ENCODE measurements at places on chromosomes 5 and 9.

GRCh38 chr5:32680183-32680582 lies 30.9 kb upstream of the NPR3 start:
- no peak for DNase-seq

DNA sequence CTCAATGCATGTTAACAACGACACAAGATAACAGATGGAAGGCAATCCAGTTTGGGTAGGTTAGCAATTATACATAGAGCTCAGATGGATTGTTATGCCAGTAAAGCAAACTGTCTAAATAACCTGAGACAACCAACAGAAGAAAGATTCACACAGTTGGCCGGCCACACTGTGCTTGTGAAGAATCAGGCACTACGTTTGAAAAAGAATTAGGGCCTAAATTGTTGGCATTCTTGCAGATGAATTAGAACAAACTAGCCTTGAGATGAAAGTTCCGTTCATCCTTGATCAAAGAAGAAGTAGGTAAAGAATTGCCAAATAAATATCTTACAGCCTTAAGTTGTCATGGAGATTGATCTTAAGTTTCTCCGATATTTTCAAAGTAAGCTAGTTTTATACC lies 210.6 kb downstream of the CDH18 start:
- no peak for DNase-seq

DNA sequence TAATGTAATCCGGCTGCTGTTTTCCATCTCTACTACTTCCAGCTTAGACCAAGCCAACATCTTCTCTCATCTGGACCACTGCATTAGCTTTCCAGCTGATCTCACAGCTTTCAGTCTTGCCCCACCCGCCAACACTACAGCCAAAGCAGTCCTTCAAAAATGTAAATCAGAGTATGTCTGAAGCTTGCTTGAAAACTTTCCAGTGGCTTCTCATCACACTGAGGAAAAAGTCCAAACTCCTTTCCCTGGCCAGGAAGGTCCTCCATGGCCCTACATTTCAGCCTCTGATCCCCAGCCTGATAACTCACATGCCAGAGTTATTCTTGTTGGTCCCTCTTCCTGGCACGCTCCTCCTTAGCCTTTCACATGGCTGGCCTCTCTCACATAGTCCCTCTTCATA lies 38.5 kb downstream of the TTC1 start:
- no peak for DNase-seq

DNA sequence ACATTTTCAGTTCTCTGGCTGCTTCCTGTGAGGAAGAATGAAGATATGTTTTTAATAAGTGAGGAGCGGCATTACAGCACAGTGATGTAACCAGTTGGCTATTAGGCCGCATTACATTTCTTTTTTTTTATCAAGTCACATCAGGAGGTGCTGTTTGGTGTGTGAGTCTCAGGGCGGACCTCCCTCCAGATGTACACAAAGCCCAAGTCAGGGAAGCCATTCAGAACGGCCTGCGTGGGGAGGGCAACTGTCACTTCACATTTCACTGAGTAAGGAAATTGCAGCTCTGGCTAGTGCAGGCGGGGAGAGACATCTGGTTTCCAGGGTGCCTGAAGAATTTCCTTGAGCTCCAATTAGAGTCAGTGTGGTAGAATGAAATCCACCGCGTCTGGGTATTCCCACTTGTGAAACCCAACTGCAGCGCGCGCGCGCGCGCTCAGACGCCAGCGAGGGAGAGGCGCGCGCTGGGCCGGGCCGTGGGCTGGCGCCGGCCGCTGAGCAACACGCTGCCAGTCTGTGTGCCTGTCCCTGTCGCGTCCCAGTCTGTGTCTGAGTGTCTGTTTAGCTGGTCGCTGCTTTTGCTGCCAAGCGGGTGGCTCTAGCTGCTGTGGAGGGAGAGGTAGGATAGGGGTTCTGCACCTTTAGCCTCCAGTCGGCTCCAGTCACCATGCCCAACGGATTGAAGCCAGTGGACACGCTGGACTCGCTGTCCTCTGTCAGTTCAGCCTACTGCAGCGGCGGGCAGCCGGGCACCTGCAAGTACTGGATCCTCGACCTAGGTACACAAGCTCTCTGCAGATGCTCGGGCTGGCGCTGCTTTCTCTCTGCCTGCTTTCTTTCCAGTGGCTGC lies 140.8 kb upstream of the OTULINL start:
- DNase-seq: no peak

GRCh38 chr5:119393746-119394145 lies 37.9 kb downstream of the TNFAIP8 start:
- DNase-seq: no peak

DNA sequence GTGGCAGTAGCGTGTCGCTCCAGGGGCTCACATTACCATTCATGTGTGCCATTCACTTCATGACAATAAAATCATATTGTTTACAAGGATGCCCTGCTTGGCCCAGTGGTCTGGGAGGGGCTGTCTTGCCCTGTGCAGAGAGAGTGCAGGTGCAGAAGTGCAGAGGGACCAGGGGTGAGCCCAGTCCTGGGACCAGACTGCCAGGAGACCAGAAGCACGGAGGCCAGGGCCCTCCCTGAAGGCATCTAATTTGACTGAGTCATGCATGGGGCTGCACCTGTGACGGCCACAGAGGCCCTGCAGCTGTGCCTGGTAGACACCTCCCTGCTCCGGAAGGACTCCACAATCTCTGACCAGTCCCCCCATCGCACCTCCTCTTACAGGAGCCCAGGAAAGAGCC lies 164.4 kb upstream of the FOXD4L5 start:
- no peak for DNase-seq

DNA sequence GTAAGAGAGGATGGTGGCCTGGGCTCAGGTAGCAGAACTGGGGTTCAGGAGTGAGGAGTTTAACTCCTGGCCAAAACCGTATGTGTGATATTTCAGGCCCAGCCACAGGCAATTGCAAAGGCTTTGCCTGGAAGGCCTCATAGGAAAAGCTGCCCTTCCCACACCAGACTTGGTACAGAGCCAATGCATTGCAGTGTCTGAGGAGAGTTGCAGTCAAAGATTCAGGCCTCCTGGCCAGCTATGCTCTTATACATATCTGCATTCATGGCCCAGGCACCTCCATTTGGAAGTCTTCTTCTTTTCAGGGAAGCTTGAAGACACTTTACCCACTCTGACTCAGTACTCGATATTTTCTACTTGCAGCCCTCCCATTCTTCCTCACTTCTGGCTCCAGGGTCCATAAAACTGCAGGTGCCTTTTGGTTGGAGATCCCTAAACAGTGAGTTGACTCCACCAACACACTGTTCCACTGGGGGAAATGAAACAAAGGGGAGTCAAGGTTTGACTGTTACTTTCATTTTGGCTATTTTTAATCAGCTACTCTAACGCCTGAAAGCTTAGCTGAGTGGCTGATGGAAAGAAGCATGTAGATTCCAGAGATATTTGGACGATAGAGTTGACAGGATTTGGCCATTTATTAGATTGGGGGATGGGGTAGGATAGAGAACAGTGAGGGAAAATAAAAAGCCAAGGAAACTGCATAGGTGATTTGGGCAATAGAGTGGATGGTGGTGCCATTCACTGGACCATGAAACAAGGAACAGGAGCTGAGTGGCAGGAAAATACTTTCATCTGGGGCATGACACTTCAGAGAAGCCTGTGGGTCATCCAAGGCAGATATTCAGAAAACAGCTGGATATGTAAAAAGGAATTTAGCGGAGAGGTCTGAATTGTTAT lies 30.6 kb upstream of the IL33 start:
- no peak for DNase-seq

- no peak for DNase-seq
These were observed 32.0 kb downstream of the FGF18 start for GRCh38 chr5:171451421-171451820.

DNA sequence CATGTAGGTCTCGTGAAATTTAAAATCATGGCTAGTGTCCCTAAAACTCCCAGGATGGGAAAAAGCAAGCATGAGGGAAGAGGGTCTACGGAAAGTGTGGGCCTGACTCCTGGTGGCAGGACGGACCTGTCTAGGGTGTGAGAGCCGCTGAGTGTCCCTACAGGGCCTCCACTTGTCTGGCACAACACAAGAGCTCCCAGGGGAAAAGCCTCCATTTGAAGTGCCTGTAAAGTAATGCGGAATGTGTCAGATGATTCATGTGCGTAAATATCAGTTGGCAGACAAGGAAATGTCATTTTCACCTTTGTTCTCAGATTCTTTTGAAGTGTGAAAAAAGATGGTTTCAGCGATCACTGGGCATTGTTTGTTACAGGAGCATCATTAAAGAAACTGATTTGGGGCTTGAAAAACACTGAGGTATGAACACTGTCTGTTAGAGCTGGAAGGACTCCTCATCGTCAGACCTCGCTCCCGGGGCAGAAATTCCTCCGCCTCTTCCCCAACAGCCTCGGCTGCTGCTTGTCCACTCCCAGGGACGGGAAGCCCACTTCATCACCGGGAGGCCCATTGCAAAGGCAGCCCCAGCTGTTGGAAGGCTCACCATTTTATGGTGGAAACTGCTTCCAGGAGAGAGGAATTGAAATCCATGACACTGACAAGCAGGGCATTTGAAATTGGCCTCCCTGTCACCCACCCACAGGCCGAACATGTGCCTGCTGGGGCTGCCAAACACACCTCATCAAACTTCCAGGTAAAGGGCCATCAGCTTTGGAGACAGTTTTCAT lies 240.8 kb downstream of the FSTL4 start:
- DNase-seq: no peak

- no peak for DNase-seq
These were observed 105.1 kb downstream of the PHF2 start for GRCh38 chr9:93681269-93682154.

GRCh38 chr9:121196389-121196788 lies 5.3 kb downstream of the RAB14 start:
- DNase-seq: no peak

All from GDM1 (cell line).